Anterior cingulate cortex (tissue), 58 donors: ENCODE measurements at places on chromosomes 12 and 14.

DNA sequence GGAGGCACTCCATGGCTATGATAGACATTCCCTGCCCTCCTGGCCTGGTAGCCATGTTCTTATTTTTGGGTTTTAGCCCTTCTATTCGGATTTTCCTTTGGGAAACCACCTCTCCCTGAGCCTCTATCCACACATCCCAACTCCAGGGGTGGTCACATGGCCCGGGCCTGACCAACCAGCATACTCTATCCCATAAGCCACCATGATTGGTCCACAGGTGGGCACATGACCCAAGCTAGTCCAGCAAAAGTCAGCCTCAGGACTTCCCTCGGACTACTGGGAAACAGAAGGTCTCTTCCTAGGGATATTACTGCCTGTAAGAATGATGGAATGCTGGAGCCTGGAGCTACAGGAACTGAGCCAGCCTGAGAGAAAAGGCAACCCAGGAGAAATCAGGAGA, 12.5 kb downstream of the PRIMA1 start:
- no peak for DNase-seq

DNA sequence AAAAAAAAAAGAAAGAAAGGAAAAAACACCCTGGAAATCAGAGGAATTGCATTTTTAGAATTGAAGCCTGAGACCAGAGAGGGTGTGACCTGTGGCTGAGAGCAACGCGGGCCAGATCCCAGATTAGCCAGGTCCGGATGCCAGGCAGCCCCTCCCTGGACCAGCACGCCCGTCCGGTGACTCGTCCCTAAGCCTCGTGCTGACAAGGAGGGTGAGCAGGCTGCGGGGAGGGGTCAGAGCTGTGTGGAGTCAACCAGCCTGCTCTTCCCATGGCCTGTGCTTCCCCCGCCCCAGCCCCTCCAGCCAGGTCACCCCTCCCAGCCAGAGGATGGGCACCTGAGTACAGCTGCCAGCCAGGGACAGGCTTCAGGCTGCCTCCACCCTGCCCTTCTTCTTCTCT, 4.2 kb upstream of the KLC1 start:
- no peak for DNase-seq

- no peak for DNase-seq
These were observed 1434.3 kb upstream of the FLRT2 start for GRCh38 chr14:84095681-84096080.

DNA sequence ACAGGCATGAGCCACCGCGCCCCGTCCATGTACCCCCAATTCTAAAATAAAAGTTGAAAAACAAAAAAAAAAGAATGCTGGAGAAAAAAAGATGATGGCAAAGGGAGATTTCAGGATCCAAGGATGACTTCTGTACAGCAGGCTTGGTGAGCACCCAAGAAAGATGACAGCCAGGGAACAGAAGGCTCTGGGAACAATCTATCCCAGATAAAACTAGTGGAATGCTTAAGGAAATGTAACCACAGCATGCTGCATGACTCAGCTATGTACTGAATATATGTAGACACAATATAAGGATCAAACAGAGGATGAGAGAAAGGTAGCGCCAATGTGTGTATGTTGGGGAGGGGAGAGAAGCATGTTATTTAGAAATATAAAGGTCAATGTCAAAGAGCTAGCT, 123.7 kb upstream of the TMTC1 start:
- no peak for DNase-seq

GRCh38 chr12:117936722-117937484, 31.9 kb downstream of the KSR2 start:
- DNase-seq, result no peak

DNA sequence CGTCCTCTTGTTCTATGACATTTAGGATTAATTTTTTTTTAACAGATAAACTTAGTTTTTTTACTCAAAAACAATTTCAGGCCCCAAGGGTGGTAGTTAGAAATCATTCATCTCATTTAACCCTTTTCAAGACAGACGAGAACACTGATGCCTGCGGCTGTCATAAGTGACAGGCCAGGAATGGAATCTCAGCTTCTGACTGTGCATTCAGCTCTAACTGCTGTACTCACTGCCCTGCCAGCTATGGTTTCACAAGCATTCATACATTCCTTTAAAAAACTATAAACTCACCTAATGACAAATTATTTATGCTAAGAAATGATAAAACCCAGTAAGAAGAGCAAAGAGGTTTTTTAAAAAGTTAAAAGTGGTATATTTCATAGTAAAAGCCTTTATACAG, 8.8 kb downstream of the DENND5B start:
- DNase-seq, result no peak

DNA sequence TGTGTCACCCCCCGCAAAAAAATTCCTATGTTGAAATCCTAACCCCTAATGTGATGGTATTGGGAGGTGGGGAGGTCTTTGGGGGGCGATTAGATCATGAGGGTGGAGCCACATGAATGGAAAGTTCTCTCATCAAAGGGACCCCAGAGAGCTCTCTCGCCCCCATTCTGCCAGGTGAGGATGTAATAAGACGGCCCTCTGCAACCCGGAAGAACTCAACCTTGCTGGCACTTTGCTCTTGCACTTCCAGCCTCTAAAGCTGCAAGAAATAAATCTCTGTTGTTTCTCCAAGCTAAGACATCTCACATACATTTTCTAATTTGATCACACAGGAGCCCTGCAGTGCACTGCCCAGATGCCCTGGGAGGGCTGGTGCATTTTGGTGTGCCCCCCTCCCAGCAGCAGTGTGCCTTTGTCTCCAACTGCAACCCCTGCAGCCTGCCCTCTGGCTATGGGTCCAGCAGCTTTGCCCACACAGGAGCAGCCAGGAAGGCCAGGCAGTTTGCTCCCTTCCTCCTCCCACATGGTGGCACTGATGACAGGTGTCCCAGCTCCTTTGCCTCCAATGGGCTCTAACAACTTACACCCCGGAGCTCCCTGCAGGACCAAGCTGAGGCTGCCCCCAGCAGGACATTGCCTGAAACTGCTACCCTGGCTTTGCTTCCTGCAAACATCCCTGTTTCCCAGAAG, 59.3 kb downstream of the C14orf132 start:
- peak; percentile 67 for DNase-seq

DNA sequence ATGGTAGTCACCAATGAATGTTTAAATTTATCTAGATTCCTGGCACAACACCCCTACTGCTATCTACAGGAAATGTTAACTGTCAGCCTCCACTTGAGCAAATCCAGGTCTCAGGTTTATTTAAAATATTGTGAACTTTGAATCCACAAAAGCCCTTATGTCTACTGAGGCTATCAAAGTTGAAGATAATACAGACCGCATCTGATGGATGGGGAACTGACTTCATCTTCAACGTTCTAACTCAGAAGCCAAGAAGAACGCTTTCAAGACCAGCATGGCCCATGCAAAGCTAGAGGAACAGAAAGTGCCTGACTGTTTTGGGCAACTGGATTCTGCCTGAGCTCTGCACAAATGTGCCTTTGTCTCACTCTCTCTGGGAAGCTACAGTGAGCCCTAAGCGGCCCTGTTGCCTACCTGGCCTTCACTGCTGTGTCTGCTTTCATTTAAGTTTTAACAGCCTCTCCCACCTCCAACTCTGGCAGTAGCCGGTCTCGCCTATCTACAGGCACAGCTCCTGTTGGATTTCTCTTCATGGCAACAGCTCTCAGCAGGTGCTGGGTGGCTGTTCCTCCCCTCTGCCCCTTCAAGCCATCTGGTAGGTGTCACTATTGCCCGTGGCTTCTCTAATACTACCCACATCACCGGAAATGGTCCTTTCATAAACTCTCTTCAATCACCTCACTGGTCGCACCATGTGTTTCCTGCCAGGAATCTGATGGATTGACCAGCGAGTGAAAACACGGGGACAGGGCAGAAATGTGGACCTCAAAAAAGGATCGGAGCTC, 112.1 kb upstream of the OVCH1 start:
- no peak for DNase-seq

DNA sequence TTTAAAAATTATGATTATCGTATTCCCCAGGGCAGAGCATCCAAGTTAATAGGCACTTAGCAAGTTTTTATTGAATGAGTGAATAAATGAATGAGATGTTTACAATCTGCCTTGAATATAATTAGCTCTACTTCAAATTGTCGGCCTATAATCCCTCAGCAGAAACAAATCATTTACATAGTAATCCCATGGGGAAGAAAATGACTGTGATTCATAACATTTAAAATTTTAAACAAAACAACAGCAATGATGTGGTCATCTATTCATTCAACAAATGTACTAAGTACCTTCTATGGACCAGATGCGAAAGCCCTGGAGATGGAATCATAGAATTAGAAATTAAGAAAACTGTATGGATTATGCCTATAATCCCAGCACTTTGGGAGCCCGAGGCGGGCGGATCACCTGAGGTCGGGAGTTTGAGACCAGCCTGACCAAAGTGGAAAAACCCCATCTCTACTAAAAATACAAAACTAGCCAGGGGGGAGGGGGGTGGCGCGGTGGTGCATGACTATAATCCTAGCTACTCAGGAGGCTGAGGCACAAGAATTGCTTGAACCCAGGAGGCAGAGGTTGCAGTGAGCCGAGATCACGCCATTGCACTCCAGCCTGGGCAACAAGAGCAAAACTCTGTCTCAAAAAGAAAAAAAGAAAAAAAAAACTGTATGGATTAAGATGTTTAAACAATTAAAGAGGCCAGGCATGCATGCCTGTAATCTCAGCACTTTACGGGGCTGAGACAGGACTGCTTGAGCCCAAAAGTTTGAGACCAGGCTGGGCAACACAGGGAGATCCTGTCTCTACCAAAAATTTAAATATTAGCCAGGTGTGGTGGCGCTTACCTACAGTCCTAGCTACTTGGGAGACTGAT, 17.7 kb upstream of the MDM2 start:
- DNase-seq, result no peak

GRCh38 chr12:40559865-40560264, 132.4 kb upstream of the CNTN1 start:
- no peak for DNase-seq

DNA sequence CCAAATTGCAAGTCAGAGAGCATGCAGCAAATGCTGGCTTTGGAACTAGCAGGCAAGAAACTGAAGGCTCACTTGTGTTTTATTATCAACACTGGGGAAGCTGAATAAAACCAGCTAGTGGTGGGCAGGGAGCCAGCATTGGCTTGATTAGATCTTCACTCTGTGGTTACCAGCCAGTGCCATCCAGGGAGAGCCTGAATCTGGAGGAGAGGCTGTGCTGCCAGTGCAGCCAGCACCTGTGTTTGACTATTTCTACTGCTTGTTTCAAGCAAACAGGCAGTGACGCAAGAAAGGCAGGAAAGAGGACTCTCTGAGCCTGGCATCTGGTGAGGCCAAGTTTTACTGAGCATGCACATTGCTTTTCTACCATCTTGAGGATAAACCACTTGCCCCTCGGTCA, 247.0 kb downstream of the PHLDA1 start:
- DNase-seq, result peak; percentile 27

DNA sequence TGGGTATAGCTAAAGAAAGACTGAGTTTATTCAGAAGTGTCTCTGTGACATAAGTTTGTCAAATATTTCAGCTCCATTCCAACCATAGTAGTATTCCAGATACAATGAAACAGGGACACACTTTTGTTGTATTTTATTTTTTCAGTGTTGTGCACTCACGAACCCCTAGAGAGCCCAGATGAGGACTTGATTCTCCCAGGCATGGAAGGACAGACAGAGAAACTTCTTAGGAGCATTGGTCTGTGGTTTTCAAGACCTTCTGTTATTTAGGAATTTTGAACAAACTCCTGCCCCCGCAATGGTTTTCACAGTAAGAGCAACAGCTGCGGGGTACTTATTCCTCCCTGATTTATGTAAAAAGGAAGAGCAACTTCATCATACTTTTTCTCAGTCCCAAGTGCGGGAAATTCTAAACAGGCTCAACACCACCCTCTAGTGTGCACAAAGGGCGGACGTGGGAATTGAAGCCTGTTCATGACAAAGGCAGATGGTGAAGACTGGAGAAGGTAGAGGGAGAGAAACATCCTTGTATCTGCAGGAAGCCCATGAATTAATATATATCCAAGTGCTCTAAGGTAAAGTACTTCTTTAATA, 147.6 kb downstream of the PAH start:
- no peak for DNase-seq

GRCh38 chr14:71163842-71164629, 256.8 kb downstream of the PCNX1 start:
- no peak for DNase-seq

- no peak for DNase-seq
These were observed 55.3 kb downstream of the GALNT16 start for GRCh38 chr14:69315301-69315700.

- no peak for DNase-seq
These were observed 5.8 kb downstream of the KRT6A start for GRCh38 chr12:52487211-52487610.

GRCh38 chr12:82300611-82301010, 57.6 kb downstream of the CCDC59 start:
- DNase-seq, result no peak

DNA sequence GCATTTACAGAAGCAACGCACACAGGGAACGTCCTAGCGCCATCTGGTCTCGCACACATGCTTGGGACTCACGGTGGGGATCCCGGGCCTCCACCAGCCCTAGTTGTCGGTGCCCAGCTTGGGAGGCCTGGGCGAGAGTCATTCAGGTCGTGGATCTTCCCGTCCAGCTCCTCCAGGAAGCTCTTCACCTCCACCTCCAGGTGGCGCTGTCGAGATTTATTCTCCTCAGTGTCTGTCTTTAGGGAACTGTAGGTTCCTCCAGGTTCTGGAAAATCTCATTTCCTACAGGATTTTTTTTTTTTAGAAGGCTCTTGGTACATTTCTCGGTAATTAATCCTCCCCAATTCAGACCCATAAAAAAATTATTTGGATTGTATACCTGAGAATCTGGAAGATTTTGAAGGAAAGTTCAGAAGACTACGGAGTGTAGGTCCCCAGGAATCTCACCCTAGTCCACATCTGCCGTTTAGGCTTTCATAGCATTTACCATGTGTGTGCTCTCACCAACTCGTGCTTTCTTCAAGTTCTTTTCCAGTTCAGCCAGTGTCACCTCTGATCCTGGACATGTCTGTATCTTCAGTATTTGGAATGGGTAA, 910.0 kb downstream of the TMEM121 start:
- DNase-seq, result no peak

DNA sequence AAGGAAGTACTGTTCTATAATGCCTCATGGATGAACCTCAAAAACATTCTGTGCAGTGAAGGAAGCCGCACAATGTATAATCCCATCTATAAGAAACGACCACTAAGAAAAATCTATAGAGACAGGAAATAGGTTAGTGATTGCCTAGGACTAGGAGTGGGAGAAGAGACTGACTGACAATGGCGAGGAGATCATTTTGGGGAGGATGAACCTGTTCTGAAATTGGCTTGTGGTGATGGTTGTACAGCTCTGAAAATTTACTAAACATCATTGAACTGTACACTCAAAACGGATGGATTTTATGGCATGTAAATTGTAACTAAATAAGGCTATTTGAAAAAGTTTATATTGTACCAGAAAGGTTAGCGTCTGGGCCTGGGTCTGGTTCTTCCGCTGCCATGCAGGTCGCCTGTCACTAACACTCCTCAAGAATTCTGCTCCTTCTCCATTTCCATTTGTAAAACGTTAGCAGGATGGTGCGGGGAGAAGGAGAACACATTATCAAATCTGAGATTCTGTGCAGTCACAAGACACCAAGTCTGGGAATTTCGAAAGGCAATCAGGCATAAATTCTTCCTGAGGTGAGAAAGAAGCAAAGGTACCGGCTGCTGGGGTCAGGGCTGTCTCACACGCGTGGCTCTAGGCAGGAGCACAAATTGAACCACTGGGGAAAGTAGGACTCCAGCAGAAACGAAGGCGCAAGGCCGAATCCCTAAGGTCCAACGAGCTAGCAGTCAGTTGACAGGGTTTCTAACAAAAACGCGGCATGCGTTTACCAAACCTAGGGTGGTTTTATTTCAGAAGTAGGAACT, 845 bp upstream of the COCH start:
- DNase-seq, result no peak

- no peak for DNase-seq
These were observed 53.1 kb downstream of the DAD1 start for GRCh38 chr14:22535916-22536315.
